Fibroblast of skin of left biceps (primary cell): ENCODE measurements at places on chromosomes 2 and 18.

DNA sequence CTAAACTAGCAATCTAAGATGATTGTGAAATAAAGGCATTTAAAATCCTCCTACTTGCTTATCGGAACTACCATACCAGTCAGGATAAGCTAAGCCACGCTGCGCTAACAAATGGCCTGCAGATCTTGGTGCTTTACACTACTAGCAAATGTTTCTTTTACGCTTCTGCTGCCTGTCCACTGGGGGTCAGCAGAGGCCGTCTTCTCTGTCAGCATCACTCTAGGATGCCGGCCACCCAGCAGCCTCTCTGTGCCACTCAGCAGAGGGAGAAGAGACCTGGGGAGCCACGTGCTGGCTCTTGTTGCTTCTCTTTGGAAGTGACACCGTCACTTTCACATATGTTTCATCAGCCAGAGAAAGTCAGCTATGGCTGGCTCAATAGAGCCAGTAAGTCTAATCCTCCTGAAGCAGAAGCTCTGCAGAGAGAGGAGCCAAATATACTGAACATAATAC lies 36.6 kb downstream of the COPS8 start:
- DNase-seq, result peak; percentile 45

GRCh38 chr18:35653392-35654135 lies 72.0 kb downstream of the GALNT1 start:
- no peak for DNase-seq

- DNase-seq, result peak; percentile 83
Measured at GRCh38 chr2:5911718-5912117, 219.5 kb downstream of the SOX11 start.

GRCh38 chr2:117771969-117772630 lies 42.4 kb upstream of the DDX18 start:
- DNase-seq, result no peak

GRCh38 chr2:170240629-170241028 lies 62.7 kb downstream of the MYO3B start:
- no peak for DNase-seq

DNA sequence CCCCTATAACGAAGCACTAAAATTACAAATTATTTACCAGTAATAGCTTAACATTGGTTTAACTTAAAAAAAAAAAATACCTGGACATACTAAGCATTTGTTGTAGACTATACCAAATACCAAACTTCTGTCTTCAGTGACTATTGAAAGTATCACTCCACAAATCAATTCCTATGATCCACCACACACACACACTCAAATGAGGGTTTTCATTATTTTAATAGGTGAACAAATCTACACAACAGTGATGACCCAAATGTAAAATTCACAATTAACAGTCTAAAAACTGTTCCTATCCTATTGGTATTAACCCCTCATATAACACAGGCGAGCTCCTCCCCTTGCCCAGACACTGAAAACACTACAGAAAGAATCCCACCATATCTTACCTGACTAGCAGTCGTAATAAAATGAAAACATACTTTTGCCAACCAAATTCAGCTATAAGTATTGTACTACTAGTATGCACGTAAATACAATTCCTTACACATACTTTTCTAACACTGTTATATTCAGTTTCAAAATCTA lies 2.5 kb downstream of the SP3 start:
- DNase-seq, result no peak
